IMR-90 (cell line): ENCODE measurements at places on chromosomes 13 and 19. TPM values are rescaled to one million over a fixed set of nuclear protein-coding genes. Genes with fewer than 3 reads are reported as not detected.

DNA sequence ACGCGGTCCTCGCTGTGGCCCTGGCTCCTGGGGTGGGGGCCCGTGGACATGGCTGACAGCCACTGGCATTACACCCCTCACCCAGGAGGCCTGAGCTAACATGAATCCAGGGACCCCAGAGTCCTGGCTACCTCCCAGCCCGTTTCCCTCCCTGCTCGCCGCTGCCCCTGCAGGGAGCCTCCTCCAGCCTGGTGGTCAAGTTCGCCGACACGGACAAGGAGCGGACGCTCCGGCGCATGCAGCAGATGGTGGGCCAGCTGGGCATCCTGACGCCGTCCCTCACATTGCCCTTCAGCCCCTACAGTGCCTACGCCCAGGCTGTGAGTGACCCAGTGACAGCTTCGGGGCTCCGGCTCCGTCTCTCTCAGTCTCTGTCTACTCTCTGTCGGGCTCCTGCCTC lies 56.6 kb downstream of the CELF5 start:
- H3K27me3 ChIP-seq = peaks cover 32% of the 10 kb centered on the region
- DNase-seq = no peak
- no peaks in the 10 kb centered on the region for H3K36me3 ChIP-seq
- no peak overlapping the region for H3K4me3 ChIP-seq
- no peaks in the 10 kb centered on the region for H3K4me1 ChIP-seq

GRCh38 chr19:485583-486236 lies 10.6 kb upstream of the MADCAM1 start:
- H3K27me3 ChIP-seq = peaks cover 8% of the 10 kb centered on the region; the same call in 1 of the 2 replicates
- no peaks in the 10 kb centered on the region for H3K36me3 ChIP-seq
- peaks cover 4% of the 10 kb centered on the region; the same call in 1 of the 2 replicates for H3K4me1 ChIP-seq
- no peak for DNase-seq
- H3K4me3 ChIP-seq = no peak overlapping the region

DNA sequence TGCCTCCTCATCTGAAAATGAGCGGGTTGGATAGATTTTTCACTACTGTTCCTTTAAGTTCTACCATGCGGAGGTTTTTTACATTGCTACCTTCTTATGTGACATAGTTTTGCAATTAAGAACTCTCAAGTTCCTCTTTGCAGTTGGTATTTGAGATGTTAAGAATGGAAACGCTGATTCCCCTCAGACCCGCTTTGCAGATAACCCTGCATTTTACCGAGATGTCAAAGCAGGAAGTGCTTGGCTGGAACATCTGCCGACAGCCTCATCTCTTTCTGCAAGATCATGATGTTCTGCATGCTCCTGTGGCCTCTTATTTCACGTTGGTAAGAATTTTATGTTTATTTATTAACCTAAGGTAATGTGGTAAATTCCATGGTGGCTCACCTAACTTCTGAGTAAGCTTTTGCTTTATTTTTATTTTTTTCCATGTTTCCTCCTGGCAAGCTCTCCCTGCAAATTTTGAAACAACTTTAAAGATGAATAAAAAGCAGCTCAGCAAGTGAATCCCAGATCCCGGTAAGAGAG lies 22.5 kb downstream of the PABPC3 start:
- H3K27ac ChIP-seq = no peak overlapping the region
- no peak overlapping the region for H3K4me3 ChIP-seq
- H3K36me3 ChIP-seq = no peaks in the 10 kb centered on the region
- DNase-seq = no peak

GRCh38 chr13:113759525-113760137 lies 605 bp downstream of the TMEM255B start:
- H3K4me3 ChIP-seq = peak overlapping the region; percentile 52
- H3K36me3 ChIP-seq = no peaks in the 10 kb centered on the region
- H3K27me3 ChIP-seq = peaks cover 43% of the 10 kb centered on the region
- H3K4me1 ChIP-seq = peaks cover 3% of the 10 kb centered on the region; the same call in 1 of the 2 replicates
- DNase-seq = peak; percentile 9

- H3K36me3 ChIP-seq = peaks cover 10% of the 10 kb centered on the region
- no peaks in the 10 kb centered on the region; the same call in 1 of the 2 replicates for H3K4me1 ChIP-seq
- no peak for DNase-seq
- H3K4me3 ChIP-seq = no peak overlapping the region
- H3K27ac ChIP-seq = no peak overlapping the region
- H3K27me3 ChIP-seq = no peaks in the 10 kb centered on the region
These were observed 136.5 kb downstream of the RNF17 start for GRCh38 chr13:24900507-24900906.

DNA sequence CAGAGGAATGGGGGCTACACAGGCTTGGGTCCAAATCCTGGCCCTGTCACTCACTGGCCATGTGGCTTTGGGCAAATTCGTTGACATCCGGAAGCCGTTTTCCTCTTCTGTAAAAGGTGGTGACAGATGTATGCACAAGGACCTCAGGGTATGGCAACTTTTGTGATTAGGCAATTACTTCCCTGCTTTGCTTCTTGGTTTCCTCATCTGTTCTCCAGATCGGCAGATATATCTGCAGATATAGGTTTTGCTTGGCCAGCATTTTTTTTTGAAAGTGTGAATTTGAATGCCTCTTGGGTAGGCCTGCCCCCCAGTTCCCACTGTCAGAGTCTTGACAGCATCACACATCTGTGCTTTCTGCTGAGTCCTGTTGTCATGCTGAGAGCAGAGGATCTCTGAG lies 17.7 kb downstream of the TMEM272 start:
- no peaks in the 10 kb centered on the region for H3K4me1 ChIP-seq
- DNase-seq = no peak
- H3K27me3 ChIP-seq = peaks cover 61% of the 10 kb centered on the region
- H3K36me3 ChIP-seq = no peaks in the 10 kb centered on the region

- H3K27ac ChIP-seq = no peak overlapping the region
- no peaks in the 10 kb centered on the region for H3K4me1 ChIP-seq
- no peaks in the 10 kb centered on the region for H3K36me3 ChIP-seq
- no peak overlapping the region for H3K4me3 ChIP-seq
- peaks cover 5% of the 10 kb centered on the region for H3K27me3 ChIP-seq
These were observed 361.2 kb downstream of the SUCLA2 start for GRCh38 chr13:47639738-47640447.

DNA sequence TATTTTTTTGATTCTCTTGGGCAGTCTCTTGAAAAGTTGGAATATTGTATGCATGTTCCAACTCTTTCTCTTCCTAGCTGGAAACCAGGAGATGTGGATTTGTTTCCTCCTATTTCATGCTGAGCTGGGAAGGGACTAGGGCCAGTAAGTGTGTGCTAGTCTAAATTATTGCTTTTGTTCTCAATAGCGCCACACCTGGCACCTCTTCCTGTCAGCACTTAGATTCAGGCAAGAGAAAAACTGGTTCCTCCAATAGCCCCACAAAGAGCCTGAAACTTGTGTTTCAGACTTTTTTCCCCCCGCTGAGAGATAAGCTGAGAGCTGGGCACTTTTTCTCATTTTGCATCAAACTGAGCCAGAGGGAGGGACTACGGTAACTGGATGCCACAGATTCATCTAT lies 353.4 kb downstream of the OLFM4 start:
- no peak overlapping the region for H3K27ac ChIP-seq
- H3K36me3 ChIP-seq = no peaks in the 10 kb centered on the region
- H3K4me3 ChIP-seq = no peak overlapping the region
- H3K27me3 ChIP-seq = no peaks in the 10 kb centered on the region
- DNase-seq = no peak

DNA sequence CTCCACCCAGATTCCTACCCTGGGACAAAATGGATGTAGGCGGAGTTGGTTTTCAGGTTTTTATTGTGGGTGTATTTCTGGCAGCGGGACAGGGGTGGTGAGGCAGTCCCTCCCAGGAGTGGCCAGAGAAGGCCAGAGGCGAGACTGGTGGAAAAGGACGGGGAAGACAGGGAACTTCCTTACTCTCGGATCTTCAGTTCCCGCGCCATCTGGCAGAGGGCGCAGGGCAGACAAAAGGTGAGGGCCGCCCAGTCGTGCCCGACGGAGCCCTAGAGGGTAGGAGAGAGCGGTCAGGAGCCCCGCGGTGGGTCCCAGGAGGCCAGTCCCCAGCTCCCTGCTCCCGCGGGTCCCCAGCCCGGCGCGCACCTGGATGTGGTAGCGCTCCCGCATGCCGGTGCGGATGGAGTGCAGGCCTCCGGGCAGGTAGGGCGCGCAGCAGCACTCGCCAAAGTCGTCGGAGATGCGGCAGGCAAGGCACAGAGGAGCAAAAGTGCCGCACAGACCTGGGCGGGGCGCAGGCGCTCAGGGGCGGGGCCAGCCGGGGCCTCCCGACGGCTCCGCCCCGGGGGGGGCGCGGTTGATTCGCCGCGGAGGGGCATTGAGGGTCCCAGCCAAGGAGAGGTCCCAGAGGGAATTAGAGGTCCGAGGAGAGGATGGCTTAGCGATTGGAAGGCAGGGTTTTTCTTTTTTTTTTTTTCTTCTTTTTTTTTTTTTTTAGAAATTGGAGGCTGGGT lies 3.0 kb downstream of the CNFN start:
- DNase-seq = peak; percentile 33
- no peaks in the 10 kb centered on the region for H3K36me3 ChIP-seq
- peaks cover 31% of the 10 kb centered on the region for H3K27me3 ChIP-seq
- H3K4me1 ChIP-seq = no peaks in the 10 kb centered on the region
- H3K4me3 ChIP-seq = peak overlapping the region; percentile 22

GRCh38 chr19:8686549-8686948 lies 12.0 kb downstream of the ACTL9 start:
- no peaks in the 10 kb centered on the region for H3K36me3 ChIP-seq
- H3K4me3 ChIP-seq = no peak overlapping the region
- DNase-seq = no peak
- H3K27ac ChIP-seq = no peak overlapping the region
- no peaks in the 10 kb centered on the region for H3K4me1 ChIP-seq

GRCh38 chr19:48950159-48950558 lies 4.5 kb upstream of the BAX start:
- H3K4me1 ChIP-seq = no peaks in the 10 kb centered on the region
- no peaks in the 10 kb centered on the region for H3K27me3 ChIP-seq
- no peak overlapping the region for H3K4me3 ChIP-seq
- no peak overlapping the region for H3K27ac ChIP-seq
- no peak for DNase-seq

GRCh38 chr13:69866555-69866954 lies 241.1 kb upstream of the ATXN8OS start:
- no peaks in the 10 kb centered on the region for H3K4me1 ChIP-seq
- no peaks in the 10 kb centered on the region for H3K27me3 ChIP-seq
- H3K27ac ChIP-seq = no peak overlapping the region
- no peak for DNase-seq
- H3K36me3 ChIP-seq = no peaks in the 10 kb centered on the region

- DNase-seq = no peak
- H3K27ac ChIP-seq = no peak overlapping the region
- no peaks in the 10 kb centered on the region for H3K4me1 ChIP-seq
These were observed 643.6 kb downstream of the PCDH9 start for GRCh38 chr13:66586489-66586888.

DNA sequence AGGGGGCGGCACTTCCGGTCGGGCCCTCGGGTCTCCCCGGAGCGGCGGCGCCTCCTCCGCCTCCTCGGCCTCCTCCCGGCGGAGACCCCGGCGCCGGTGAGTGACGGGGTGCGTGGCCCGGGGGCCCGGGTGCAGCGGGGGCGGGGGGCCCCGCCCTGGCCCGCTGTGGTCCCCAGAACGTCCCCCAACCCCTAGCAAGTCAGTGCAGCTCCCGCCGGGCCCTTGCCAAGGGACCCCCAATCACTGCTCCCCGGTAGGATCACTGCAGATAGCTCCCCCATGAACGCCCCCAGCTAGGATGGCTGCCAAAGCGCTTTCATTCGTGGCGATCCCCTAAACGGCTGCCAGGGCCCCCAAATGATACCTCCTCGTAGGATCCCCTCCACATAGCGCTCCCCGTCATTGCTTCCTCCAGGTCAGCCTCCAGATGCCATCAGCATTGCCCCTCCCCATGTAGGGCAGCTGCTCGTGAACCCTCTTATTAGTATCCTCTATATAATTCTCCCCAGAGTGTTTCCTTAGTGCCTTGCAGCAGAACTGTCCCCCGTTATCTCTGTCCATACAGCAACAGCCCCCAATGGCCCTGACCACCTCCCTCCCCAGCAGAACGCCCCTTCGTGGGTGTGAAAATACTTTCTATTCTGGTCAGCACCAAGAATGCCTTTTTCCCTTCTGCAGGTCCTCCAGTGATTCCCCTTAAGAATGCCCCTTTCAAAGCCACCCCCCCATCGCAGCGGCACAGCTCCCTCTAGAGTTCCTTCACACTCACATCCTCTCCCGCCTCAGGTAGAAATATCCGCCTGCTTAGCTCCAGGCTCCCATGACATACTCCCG lies at the start of gene ZNF865:
ZNF865 (plus strand) TSS at position 11 of the 834 bp plus-strand sequence. CDS start 7,972 bp downstream, outside the sequence.
- H3K36me3 ChIP-seq = peaks cover 17% of the 10 kb centered on the region
- peak within 1 kb of the TSS; percentile 76 for H3K4me3 ChIP-seq
- peak within 1 kb of the TSS; percentile 91 for H3K27ac ChIP-seq
- peak; percentile 87 for DNase-seq
- peaks cover 7% of the 10 kb centered on the region for H3K4me1 ChIP-seq
- H3K27me3 ChIP-seq = no peaks in the 10 kb centered on the region

- H3K27ac ChIP-seq = peak overlapping the region; percentile 14; the same call in 1 of the 2 replicates
- peak overlapping the region; percentile 54 for H3K4me3 ChIP-seq
- peaks cover 3% of the 10 kb centered on the region for H3K27me3 ChIP-seq
These were observed 4.2 kb upstream of the ZSCAN4 start for GRCh38 chr19:57664269-57665127.

- no peaks in the 10 kb centered on the region for H3K4me1 ChIP-seq
- DNase-seq = no peak
- H3K4me3 ChIP-seq = no peak overlapping the region
- no peaks in the 10 kb centered on the region for H3K36me3 ChIP-seq
These were observed 36.8 kb downstream of the N4BP2L1 start for GRCh38 chr13:32391101-32391619.

- H3K27me3 ChIP-seq = peaks cover 11% of the 10 kb centered on the region
- H3K4me1 ChIP-seq = no peaks in the 10 kb centered on the region; the same call in 1 of the 2 replicates
- H3K4me3 ChIP-seq = no peak overlapping the region
- H3K36me3 ChIP-seq = no peaks in the 10 kb centered on the region
These were observed 5.5 kb downstream of the CNMD start for GRCh38 chr13:52734075-52734623.

USF2 gene
- total RNA-seq = 21.3 and 27.5 TPM in 2 replicates

APOC4 gene
- total RNA-seq = not detected in 2 replicates

FGF14 gene
- under 0.01 TPM in 2 replicates for total RNA-seq

TNFSF9 gene
- total RNA-seq = not detected in 2 replicates

PODNL1 gene
- total RNA-seq = under 0.01 TPM in 2 replicates

KIR3DL2 gene
- not detected in 2 replicates for total RNA-seq

HCST gene
- not detected in 2 replicates for total RNA-seq

SPRYD7 gene
- total RNA-seq = 5.6 and 9.7 TPM in 2 replicates

F2RL3 gene
- not detected in 2 replicates for total RNA-seq
